ENCODE measurements at places on chromosomes 3 and 15.

- DNase-seq = no peak
Observed at GRCh38 chr3:112858410-112859069, 11.9 kb upstream of the CD200R1L start.

DNA sequence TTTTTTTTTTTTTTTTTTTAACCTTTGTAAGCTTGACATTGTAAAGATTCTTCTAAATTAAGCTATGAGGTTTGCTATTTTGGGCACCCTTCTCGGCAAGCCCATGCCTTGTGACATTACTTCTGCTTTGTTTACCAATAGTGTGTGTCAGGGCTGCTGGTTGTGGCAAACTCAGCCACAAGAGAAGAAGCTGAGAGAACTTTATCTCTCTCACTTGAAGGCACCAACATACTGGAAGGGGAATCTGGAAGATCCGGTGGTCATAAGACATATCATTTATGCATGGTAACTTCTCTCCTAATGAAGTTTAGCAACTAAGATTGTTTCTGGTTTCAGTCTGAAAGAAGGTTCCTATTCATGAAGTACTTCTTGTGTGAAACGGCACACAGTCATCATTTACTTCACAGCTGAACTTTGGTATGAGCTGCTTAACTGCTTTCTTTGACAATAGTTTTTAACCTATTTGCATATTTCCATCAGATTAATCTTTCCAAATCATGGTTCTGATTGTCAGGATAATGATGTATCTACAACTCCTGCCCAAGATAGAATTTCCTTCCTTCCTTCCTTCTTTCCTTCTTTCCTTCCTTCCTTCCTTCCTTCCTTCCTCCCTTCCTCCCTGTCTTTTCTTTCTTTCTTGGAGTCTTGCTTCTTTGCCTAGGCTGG lies 189.3 kb downstream of the NFKBIZ start:
- no peak for DNase-seq

DNA sequence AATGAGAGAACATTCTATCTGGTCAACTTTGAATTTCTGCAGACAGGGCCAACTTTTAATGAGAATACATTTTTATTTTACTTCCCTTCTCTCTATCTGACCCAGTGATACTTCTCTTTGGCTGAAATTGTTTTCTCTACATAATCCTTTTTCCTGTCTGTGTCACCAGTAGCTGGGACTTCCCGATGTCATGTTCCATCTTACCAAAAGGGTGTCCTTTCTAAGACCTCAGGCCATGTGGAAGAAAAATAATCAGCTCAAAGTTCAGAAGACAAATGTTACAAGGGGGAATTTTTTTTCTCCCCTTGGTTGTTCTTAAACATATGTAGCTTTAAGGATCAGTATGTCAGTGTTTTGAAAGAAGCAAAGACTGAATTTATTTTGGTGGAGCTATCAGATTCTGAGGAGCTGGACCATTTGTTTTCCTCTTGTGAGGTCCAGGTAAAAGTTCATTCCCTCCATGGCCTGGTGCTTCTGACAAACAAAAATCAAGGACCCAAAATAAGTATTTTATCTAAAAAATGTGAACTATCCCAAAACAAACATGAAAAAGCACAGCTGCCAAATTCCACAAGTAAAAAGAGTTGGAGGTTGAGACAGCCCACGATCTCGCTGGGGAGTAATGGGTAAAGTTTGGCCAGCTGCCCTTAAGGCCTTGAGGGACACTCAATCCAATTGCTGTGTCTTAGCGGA lies 859.4 kb upstream of the NR2F2 start:
- DNase-seq = no peak

- DNase-seq = no peak
Observed at GRCh38 chr3:32121137-32121536, 14.7 kb downstream of the GPD1L start.

- DNase-seq = no peak
Observed at GRCh38 chr3:123026565-123027291, 835 bp downstream of the SEMA5B start.

DNA sequence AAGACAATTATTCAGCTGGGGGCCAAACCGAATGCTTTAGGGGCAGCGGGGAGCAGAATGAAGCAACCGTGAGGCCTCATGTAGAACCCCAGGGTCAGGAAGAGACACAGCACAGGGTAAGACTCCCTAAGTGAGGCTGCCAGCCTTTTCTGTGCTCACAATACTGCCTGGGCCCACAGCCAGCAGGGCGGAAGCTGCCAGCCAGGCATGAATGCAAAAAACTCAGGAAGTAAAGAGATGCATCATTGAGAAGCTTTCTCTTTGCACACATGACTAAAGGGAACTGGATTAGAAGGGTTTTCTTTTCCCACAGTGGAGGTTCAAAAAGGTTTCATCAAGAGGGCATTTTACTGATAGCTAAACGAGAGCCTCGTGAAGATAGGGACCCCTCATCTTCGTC lies 33.3 kb downstream of the CA12 start:
- DNase-seq = no peak

DNA sequence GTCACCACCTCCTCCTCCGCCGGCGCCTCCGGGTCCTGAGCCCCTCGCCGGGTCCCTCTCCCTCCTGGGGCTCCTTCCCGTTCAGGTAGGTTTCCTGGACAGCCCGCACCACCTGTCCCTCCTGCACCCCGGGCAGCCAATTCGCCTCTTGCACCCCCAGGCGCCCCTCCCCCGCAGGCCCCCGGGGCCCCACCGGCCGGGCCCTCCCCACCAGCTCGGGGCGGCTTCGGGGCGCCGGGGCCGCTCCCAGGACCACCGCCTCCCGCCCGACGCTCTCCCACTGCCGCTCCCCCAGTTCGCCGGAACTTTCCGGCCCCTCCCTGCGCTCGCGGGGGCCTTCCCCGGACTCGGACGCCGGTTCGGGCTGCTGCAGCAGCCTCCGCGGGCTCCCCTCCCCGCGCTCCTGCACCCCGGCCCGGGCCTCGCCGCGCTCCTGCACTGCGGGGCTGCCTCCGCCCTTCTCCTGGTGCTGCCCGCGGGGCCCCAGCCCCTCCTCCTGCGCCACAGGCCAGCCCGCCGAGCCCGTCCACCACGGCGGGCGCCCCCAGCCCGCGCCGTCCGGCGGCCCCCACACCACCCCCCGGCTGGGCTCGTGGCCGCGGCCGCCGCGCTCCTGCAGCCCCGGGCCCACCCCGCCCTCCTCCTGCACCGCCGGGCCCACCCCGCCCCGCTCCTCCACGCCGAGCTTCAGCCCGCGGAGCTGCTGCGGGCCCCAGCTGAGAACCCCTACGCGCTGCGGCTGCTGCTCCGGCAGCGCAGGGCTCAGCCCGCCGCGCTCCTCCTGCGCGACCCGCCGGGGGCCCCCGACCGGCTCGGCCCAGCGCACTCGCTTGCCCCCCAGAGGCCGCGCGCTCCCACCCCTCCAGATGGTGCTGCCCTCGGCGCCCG lies 587 bp upstream of the TNK2 start:
- no peak for DNase-seq

- DNase-seq = no peak
Observed at GRCh38 chr3:136162322-136162721, 33.8 kb downstream of the MSL2 start.

- DNase-seq = no peak
Observed at GRCh38 chr15:79282371-79283251, at the start of gene ANKRD34C. TSS of gene ANKRD34C (plus strand) at chr15:79282722. CDS start at chr15:79293285, 10,563 bp downstream.

- no peak for DNase-seq
Observed at GRCh38 chr15:25797511-25797935, 65.6 kb downstream of the ATP10A start.

GRCh38 chr3:16404349-16404895 lies 109.1 kb downstream of the RFTN1 start:
- DNase-seq = no peak

- DNase-seq = no peak
Observed at GRCh38 chr3:56321383-56321782, 146.9 kb downstream of the ERC2 start.

DNA sequence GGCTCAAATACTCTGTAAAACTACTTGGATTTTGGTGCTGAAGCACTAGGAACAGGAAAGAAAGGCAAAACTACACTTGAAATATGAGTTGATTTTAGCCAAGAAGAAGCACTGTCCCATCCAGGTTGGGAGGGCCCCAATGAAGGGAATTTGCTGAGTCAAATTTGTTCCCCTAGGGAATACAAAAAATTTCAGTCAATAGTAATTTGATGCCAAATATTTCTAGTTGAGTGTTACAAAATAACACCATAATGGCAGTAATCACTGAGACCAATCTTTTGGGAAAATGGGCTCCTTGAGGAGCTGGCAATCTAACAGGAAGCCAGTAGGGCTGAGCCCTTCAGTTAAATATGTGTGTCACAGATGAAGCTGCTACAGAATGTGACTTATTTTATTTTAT lies 896.9 kb downstream of the DIPK2A start:
- no peak for DNase-seq

GRCh38 chr3:184593220-184593927 lies 31.8 kb downstream of the EPHB3 start:
- DNase-seq = no peak

DNA sequence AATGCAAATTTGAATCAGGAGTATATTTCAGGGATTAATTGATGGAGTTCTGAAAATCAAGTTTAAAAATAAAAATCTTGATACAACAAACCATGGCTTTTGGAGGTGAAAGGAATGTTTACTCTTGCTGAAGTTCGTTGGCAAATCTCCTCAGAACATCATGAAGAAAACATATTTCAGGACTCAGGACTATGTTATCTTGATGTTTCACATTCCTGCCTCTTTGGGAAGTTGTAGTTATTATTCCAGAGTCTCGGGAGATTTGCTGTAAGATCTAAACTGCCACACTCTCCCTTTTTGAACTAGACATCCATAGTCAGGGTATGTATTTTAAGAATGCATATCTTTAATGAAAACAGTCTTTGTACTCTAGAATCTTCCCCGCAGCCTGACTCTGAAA lies 271.2 kb downstream of the RBMS3 start:
- no peak for DNase-seq

- DNase-seq = no peak
Observed at GRCh38 chr3:46228260-46229242, 13.7 kb upstream of the CCR3 start.

DNA sequence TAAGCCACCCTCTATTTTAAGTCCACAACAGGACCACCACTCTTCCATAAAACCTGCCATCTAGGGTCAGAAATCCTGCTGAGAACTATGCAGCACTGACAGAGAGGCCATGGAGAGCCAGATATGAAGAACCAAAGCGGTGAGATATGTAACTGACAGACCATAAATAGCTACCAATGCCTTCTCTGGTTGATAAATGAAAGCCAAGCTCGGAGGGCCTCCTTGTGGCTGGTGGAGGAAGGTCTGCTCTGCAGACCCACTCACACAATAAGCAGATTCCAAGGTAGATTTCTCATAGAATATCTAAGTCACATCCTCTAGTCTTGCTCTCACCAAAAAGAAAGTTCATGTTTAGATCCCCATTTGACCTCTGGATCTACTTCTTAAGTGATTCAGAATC lies 38.9 kb downstream of the RYK start:
- DNase-seq = no peak

DNA sequence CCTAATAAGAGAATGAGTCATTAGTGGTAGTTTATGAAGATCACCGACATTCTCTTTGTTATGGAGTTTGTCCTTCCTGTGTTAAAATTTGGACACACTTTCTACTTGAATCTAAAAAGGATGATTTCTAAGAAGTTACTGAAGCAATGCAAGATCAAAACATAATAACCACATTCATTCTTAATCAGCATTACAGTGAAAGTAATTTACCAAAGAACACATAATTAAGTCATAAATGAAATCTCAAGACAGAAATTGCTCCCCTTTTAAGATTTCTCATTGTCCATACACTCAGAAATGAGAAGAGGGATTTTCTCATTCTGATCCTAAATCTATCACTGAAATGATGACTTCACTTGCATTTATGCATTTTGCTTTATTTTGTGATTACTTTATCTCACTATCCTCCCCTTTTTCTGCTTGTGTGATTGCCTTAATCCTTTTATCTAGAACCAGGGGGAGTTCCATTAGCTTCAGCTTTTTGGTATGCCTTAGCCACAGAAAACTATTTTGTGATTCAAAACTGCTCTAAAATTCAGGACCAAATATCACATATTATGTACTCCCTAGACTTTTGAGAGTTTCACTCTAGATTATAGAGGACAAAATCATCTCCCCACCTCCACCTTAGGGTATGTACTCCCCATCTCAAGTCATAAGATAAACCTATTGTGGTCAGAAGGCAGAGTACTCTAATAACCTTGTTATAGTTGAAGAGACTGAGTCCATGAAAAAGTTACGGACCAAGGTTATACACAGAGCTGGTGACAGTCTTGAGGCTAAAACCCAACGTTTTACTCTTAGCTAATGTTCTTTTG lies 817.6 kb upstream of the CFAP20DC start:
- no peak for DNase-seq

GRCh38 chr15:90009301-90010022 lies 8.3 kb downstream of the ZNF710 start:
- DNase-seq = no peak

GRCh38 chr15:88077296-88078020 lies 179.1 kb downstream of the NTRK3 start:
- no peak for DNase-seq

GRCh38 chr3:133935843-133936769 lies 40.4 kb upstream of the RAB6B start:
- DNase-seq = no peak

DNA sequence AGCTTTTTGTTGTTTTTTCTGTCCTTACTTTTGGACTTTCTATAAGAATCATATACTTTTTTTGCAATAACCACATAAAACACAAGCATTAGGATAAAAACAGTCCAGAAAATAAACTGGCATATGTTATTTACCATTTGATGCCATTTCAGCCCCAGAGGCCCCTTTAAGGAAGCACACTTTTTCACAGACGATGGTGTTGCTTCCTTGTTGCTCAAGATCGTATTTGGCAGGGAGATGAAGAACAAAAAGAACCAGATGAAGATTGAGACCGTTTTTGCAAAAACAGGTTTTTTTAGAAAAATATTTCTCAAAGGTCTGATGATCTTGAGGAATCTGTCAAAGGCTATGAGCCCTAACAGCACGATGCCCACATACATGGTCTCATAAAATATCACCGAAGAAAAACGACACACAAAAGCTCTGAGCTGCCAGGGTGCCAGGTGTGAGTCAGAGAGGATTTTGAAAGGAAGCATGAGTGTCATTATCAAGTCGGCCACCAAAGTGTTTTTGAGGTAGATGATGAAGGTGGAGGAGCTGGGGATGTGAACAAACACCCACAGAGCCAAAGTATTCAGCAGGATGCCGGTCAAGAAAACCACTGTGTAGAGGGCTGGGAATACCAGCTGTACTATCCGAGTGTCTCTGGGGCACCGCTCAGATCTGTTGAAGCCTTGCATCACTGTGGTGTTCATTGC lies 902 bp downstream of the P2RY13 start:
- no peak for DNase-seq

DNA sequence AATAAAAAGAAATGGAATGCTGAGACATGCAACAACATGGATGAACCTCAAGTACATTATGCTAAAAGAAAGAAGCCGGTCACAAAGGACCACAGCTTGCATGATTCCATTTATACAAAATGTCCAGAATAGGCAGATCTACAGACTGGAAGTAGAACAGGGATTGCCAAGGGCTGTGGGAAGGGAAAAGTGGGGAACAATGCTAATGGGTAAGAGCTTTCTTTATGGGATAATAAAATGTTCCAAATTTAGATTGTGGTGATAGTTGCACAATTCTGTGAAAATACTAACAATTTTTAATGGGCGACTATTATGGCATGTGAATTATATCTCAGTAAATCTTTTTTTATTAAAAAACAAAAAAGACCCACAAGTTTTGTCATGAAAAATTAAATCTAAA lies 106.2 kb downstream of the TMCO5A start:
- no peak for DNase-seq

- DNase-seq = no peak
Observed at GRCh38 chr3:28841441-28841840, 439.4 kb upstream of the RBMS3 start.

- no peak for DNase-seq
Observed at GRCh38 chr15:76339305-76340197, 3.0 kb downstream of the ISL2 start.
